ENCODE measurements at places on chromosomes 4 and X.

GRCh38 chrX:72461766-72462165, 110.9 kb downstream of the HDAC8 start:
- DNase-seq, result no peak

DNA sequence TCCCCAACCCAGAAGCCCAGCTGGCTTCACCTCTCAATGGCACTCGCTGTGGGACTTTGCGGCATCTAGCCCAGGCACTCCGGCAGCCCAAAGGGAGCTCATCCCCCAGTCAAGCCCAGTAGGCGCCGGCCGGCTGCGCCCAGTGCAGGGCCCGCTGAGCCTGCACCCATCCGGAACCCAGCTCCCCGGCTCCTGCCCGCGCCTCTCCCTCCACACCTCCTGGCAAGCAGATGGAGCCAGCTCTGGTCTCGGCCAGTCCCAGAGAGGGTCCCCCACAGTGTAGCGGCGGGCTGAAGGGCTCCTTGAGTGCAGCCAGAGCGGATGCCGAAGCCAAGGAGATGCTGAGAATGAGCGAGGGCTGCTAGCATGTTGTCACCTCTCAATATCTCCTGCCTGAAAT, 116.8 kb upstream of the UGT8 start:
- DNase-seq, result no peak

DNA sequence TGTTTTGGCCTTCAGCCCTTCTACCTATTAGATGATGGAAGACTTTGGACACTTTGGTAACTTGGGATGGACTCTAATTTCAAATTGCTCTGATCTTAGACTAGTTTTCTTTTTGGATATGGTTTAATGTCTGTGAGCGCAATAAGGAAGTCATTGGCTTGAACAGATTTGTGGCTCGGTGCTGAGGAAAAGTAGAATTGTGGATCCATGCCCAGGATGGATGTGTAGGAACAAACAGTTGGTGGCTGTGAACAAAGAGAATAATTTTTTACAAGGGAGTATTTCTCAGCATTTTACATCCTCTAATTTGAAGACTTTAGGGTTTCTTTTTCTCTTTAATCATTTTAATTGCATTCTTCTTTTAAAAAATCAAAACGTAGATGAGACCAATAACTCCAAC, 327.1 kb downstream of the GLUD2 start:
- DNase-seq, result no peak

DNA sequence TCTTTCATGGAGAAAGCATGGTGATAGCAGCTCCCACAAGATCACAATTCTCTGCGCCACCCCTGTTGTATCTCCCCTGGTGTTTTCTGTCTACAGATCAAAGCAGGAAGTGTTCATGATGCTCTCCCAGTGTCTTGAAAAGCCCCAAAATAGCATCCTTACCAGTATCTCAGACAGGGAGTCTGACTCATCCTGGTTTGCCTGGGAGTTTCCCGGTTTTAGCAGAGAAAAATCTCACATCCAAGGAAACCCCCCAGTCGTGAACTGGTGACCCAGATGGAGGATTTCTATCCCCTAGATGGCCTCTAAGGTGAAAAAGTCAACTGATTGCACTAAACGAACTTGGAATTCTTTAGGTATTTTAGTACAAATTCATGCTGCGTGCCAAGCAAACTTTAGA, 64.3 kb upstream of the NR0B1 start:
- DNase-seq, result no peak
